Hematopoietic multipotent progenitor cell treated with erythropoietin and hydrocortisone succinate and interleukin-3 and kit ligand, for 8 days (in vitro differentiated cells): ENCODE measurements at places on chromosomes 16 and 17.
A peak's percentile ranks its signal among the peaks of the same experiment; 100 is the strongest.

DNA sequence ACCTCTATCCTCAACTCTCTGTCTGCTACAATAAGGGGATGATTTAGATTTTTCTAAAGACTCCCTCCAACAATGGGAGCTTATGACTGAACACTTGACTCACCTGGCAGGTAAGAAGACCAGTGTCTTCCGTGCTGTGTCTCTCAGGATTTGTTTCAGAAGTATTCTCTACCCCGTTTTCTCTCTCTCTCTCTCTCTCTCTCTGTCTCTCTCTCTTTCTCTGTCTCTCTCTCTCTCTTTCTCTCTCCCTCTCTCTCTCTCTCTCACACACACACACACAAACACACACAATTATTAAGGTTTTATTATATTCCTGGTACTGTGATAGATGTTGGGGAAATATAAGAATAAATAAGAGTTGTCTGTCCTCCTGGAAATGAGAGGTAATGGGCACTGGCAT is 263.9 kb downstream of the TOX3 start:
- no peak for DNase-seq

DNA sequence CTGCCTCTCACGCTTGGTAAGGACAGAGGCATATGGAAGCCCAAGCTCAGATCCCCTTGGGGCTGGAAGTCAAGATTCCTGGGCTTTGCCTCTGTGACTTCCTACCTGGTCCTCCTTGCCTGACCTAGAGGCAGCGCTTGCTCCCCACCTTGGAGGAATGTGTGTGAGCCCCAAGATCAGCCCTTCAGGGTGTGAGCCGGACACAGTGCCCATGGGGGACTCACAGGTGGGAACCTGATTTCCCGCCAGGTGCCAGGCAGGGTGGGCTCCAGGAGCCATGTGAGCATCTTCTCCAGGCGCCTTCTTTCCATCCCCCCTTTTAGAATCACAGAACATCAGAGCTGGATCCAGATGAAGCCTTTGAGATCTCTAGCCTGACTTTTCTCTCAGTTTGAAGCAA is 10.2 kb downstream of the CD300LG start:
- DNase-seq: no peak

DNA sequence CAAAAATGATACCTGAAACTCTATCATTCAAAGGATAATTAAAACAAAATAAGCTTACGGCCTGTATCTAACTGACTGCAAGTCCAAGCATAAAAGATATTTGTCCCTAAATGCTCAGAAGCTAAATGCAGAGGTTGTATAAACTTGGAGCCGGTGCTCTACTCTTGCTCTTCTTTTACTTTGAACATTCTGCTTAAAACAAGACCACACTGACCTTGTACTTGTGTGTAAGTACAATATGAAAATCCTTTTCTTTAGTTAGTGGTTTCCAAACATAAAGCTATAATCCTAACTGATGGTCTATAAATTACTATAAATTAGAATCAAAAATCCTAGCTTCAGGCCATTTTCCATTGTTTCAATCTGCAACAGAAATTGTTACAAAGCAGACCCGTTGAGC is 74.6 kb downstream of the SPAG9 start:
- DNase-seq: no peak

DNA sequence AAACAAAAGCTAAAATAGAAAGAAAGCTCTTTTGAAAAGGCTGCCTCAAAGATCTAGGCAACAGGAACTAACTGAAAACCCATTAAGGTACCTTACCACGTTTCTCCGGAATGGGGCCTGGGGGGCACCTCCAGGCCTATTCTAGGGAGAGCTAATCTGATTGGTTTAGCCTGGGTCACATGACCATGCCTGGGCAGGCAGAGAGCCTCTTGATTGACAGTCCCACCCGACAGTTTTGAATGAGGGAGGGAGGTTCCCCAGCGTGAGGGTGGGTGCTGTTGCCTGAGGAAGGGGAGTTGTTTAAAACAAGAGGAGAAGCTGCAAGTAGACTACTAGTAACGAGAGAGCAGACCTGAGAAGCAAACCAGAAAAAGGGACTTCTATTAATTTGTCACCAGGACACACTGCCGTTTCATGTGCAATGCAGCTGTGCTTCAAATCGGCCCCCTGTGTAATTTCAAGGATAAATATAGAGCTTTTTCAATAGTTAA is 143.4 kb upstream of the HS3ST2 start:
- DNase-seq: peak; percentile 65
